ENCODE measurements at places on chromosomes 12 and 14. TPM values are rescaled to one million over a fixed set of nuclear protein-coding genes. Genes with fewer than 3 reads are reported as not detected.

DNA sequence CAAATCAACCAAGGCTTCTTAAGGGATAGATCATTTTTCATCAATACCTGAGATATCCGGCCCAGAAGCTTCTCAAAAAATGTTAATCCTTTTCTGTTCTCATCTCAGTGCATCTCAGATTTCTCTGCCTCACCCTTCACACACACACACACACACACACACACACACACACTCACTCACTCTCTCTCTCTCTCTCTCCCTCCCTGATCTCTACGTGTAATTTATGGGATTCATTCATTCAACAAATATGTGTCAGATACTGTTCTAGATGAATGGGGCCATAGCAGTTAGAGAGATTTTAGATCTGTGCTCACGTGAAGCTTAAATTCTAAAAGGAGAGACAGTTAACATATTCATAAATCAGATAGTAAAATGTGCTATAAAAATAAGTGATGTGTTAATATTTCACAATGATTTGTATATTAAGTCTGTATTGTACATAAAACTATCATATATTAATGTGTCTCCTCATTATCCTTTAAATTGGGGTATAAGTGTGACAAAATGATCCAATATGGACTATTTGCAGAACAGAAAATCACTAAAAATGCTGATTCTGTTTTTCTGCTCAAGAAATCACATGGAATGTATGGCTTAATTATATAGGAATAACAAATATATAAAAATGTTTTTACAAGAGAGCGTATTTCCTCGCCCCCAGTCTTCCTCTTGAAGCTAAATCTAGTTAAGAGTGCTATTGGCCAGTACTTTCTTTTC lies 7.3 kb upstream of the FRMD6 start:
- DNase-seq: no peak

DNA sequence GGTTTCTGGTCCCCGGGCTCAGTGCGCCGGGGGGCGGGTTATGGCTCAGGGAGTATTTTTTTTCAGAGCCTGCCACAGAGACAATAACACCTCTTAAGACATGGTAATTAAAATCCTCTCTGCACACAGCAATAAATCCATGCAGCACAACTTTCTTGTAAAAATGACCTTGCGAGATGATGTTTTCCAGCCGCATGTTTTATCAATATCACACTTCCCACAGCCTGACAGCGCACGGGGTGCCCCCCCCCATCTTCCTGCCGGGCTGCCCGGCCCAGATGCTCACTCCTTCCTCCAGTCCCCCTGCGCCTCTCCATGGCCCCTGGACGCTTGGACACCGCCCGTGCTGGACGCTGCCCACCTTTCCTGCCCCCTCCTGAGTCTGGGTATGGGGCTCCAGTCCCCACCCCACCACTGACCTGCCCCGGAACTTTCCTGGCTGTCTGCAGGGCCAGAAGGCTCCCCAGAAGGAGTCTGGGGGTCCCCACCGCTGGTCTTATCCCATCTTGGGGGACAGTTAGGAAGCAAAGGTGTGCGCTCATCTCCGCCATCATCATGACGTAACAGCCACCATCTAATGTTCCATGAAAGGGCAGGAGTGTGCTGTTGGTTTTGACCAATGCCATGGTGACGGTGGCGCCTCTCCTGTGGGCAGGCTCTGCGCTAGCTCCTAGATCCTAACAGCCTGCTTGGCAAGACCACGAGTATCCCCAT lies 182.9 kb downstream of the KIF26A start:
- DNase-seq: peak; percentile 40

Gene MYF5
- not detected for total RNA-seq

Gene STX2
- 11.4 TPM for total RNA-seq

GRCh38 chr12:102833687-102834441 lies 83.2 kb downstream of the PAH start:
- DNase-seq: no peak

DNA sequence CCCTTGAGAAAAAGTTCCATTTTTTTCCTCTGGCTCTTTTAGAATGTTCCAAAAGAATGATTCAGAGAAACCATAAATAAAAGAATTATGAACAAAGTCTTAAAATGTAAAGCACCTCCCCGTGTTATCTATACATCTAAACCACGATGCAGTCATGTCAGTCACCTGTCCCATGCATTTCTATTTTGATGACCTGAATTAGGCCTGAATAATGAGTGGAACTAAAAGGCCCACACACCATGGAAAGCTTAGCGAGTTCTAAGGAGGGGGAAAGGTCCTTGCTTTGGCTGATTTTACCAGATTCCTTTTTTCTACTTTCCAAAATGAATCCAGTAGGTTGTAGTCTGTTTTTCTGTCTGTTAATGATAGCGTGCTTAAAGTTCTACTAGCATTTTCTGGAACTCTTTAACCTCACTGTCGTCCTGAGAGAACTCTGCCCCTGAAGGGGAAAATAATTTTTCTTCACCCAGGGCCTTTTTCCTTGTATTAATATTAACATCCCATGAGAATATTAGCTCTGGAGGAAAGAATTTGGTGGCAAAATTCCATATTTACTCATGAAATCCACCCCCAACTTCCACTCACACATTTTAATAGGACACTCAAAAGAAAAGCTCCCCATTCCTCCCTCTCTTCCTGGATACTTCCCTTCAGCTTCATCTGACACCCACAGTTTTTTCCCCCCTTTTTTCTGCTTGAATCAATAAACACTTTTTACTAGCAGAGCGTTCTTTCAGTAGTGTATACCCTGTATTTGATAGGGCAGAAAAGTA lies 266.3 kb upstream of the DIO2 start:
- no peak for DNase-seq

DNA sequence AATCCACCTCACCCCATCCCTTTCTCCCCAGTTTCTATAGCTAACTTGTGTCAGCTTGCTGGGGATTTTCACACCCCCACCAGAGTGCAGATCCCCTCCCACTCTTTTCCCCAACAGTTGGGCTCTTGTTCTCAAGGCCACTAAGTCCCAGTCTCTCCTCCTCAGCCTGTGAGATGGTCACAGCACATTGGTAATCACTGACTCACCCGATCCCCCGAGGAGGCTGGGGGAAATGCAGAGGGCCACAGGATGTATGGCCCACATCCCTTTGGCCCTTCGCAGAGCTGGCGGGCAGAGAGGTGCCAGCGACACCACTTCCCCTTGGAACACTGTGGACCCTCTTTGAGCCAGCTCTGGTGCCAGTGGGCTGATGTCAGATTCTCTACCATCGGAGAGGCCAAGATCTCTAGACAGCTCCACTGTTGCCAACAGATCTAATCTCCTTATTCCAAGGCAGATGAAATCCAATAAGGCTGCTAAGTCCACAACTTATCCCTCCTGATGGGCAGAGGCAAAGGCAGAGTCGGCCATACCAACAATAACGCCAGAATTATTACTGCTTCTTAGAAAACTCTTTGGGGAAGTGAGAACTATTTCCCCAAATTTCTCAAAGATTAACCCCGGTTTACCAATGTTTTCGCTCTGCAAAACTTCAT lies 1.6 kb downstream of the FMNL3 start:
- peak; percentile 52 for DNase-seq

- no peak for DNase-seq
These were observed 23.0 kb downstream of the RASSF3 start for GRCh38 chr12:64633011-64633939.

Gene DLGAP5
- 0.27 TPM for total RNA-seq

Measured in Right ventricle myocardium superior (tissue), 1 donor.